ENCODE measurements at places on chromosomes 6 and 20. TPM values are rescaled to one million over a fixed set of nuclear protein-coding genes. Genes with fewer than 3 reads are reported as not detected.

The HTR1B gene
- total RNA-seq, result 17.9 TPM

The CD24 gene
- total RNA-seq, result 0.97 TPM

The CYP21A2 gene
- total RNA-seq, result not detected

The MAPK13 gene
- 3.6 TPM for total RNA-seq

The TAP1 gene
- 26.0 TPM for total RNA-seq

The CST11 gene
- total RNA-seq, result not detected

The SIRPD gene
- total RNA-seq, result not detected

The MEI4 gene
- not detected for total RNA-seq

The NKX2-2 gene
- total RNA-seq, result not detected

The LAMA2 gene
- total RNA-seq, result 43.3 TPM

The PXDC1 gene
- total RNA-seq, result 72.9 TPM

The SLC22A16 gene
- total RNA-seq, result not detected
